ENCODE measurements at places on chromosomes 5 and 9.

DNA sequence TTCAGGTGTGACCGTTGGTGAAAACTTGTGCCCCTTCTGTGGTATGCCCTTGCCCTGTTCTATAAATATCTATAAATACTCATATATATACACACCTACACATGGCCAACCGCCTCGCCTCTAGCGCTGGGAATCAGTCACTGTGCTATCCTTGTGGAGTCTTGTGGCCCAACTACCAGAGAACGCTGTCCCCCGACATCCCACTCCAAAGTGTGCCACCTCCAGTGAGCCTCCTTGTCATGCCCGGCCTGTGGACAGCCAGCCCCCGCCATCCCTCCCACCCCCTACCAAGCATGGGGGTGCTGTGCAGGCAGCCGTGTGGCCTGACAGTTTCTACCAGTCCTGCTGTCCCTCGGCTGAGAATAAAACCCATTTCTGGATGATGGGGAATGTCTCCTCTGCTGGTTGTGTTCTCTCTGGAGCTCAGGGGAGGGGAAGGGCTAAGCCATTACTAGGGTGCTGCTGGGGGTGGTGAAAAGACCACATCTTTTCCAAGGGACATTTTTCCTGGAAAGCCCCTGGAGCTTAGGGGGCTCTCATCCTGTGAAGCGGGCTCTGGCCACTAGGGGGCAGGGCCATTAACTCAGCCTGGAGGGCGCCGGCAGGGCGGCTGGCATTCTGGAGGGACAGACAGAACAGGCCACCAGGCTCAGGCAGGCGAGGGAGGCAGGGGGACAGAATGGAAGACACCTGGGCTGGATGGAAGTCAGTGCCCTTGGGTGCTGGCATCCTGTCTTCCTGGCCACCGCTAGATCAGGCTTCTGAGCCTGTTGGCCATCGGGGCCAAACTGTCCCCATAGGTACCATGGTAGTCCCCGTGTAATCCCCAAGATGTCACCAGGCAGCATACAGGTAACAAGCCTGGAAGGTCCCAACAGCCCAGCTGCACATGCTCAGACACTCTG is 20.7 kb downstream of the GOLGA2 start:
- DNase-seq: peak; percentile 84

- no peak for DNase-seq
Measured at GRCh38 chr9:91486699-91487497, 63.3 kb upstream of the NFIL3 start.

DNA sequence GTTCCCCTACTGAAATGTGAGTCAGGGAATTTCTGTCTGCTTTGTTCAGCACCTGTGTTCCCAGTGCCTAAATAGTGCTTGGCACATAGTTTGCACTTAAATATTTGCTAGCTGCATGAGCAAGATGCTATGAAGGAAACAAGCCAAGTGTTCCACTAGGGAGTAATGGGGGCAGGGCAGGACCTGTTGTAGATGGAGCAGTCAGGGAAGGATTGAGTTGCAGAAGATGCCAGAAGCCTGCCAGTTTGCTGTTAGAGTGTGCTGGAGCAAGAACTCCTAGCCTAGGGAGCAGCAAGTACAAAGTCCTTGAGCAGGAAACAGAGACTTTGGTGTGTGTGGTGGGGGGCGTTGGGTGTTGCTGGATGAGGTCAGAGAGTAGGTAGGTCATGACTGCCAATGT is 87.5 kb downstream of the DAB2IP start:
- DNase-seq: peak; percentile 57

- DNase-seq: peak; percentile 76
Measured at GRCh38 chr5:37272511-37272910, 23.3 kb upstream of the CPLANE1 start.

DNA sequence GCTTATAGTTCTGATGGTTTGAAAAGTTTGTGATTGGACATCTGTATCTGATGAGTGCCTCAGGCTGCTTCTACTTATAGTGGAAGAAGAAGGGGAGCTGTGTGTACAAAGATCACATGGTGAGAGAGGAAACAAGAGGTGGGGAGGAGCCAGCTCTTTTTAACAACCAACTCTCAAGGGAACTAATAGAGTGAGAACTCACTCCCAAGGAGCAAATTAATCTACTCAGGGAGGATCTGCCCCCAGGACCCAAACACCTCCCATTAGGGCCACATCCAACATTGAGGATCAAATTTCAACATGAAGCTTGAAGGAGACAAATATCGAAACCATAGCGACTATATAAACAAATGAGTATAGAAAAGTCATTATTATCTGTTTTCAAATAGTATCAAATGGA is 64.7 kb upstream of the PRLR start:
- DNase-seq: no peak

- DNase-seq: peak; percentile 55
Measured at GRCh38 chr9:122941582-122942234, 888 bp downstream of the RABGAP1 start.

- DNase-seq: peak; percentile 79
Measured at GRCh38 chr5:36150676-36151433, 832 bp downstream of the LMBRD2 start.

GRCh38 chr5:100832252-100833230 is 70.5 kb downstream of the ST8SIA4 start:
- DNase-seq: no peak

GRCh38 chr9:83475741-83476140 is 62.5 kb downstream of the FRMD3 start:
- DNase-seq: no peak

GRCh38 chr5:119570910-119571309 is 58.4 kb upstream of the FAM170A start:
- no peak for DNase-seq

GRCh38 chr9:95696701-95697100 is 178.8 kb upstream of the ERCC6L2 start:
- peak; percentile 48 for DNase-seq

DNA sequence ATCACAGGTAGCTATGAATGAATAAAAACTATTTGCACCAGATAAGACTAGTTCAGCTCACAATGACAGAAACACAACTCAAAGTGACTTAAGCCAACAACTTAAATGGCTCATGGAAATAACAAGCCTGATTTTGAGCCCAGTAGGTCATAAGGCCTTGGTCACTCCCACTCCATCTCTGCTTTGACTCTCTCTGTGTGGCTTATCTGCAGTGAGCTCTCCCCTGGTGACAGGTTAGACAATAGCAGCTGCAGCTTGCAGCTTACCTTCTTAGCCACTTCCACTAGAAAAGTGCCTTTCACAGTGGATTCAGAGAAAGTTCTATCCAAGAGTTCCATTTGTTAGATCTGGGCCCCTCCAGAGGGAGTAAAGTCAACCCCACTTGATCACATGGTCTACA is 315.7 kb downstream of the RAB3C start:
- peak; percentile 42 for DNase-seq

GRCh38 chr5:131587541-131587940 is 47.5 kb downstream of the RAPGEF6 start:
- no peak for DNase-seq

DNA sequence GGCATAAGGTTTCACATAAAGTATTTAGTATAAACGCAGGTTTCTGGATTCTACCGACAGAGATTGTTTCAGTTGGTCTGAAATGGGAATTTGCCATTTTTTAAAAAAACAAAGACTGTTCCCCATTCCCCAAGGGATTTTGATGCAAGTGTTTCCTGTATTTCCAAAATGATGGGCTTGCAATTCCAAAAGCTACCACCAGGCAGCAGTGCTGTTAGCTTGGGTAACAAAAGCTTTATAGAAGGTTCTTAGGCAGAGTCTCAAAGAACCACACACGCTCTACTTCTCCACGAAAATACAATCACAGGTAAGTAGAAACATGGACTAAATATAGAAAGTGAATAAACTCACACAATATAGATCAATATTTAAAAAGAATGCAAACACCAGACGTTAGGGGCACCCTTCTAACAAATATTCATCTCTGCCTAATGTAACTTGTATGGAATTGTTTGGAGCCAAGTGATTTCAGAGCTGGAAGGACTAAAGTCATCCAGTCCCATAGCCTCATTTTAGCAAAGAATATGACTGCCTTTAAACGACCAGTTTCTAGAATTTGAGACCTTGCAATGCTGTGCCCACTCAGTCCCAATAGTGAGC is 154.3 kb downstream of the SPOCK1 start:
- DNase-seq: peak; percentile 48

DNA sequence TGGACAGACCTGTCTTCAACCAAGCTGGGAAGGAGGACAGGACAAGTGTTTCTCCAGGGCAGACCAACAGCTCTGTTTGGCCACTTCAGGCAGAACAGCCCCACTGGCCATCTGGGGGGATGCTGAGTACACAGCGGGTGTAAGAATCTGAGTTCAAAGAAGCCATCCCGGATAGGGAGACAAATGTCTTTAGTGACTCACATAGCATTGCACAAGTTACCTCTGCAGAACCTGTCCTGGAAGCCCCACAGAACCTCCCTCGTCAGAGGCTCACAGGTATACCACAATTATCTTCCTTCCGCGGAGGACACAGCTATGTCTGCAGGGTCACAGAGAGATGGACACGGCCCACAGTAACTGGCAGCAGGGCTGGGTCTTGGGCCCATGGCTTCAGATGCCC is 2.0 kb downstream of the OR2V2 start:
- DNase-seq: no peak

DNA sequence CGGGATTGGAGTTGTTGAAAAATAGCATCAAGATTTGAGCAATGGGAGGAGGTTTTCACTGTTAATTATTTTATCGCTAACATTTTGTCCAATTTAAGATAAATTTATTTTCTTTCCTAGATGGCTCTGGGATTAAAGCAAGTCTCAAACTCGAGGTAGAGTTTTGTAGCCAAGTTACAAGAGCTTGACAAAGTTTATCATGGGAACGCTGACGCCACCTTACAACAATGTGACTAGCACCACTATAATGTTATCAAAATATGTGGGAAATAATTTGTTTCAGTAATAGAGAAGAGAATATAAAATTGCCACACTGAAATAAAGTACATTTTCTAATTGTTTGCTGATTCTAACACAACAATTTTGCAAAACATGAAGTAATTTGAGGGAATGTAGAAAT is 19.8 kb upstream of the TARS1 start:
- DNase-seq: no peak

GRCh38 chr5:98524773-98525172 is 248.7 kb upstream of the RGMB start:
- DNase-seq: no peak

GRCh38 chr5:25453500-25453899 is 808.7 kb upstream of the CDH10 start:
- DNase-seq: no peak

- DNase-seq: no peak
Measured at GRCh38 chr9:19498015-19498414, 89.2 kb downstream of the ACER2 start.

DNA sequence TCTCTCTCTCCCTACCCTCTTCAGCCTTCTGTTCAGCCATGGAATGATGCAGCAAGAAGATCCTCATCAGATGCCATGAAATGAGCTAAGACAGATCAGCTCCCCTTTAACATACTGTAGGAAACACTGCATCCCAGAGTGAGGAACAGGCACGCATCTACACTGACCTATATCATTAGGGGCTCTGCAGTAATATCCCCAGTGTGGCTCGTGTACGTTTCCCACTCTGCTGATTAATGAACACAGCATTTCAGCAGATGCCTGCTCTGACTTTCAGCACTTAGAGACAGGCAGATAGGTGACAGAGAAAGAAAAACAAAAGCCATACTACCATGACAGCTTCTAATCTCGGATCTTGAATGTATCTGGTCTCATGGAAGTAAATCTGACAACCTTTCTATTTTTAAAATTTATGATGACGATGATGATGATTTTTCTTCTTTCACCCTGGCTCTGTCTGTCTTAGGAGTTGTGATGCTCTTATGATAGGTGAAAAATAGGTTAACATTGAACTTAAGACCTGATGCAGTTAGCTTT is 750.3 kb downstream of the CDH12 start:
- no peak for DNase-seq

DNA sequence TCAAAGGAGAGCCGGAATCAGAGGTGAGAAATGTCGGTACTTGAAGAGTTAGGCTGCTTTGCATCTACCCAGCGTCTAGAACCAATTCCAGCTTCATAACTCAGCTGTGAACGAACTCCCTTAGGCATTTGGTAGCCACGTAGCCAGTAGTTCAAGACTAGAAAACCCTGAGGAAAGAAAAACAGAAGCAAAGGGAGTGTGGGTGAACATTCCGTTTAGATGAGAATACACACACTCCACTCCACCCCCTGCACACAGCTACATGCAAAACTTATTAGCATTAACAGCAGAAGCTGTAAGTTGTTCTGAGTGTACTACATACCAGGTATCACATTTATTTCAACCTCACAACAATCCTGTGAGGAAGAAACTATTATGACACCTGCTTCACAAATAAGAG is 78.3 kb downstream of the SMIM23 start:
- DNase-seq: no peak

DNA sequence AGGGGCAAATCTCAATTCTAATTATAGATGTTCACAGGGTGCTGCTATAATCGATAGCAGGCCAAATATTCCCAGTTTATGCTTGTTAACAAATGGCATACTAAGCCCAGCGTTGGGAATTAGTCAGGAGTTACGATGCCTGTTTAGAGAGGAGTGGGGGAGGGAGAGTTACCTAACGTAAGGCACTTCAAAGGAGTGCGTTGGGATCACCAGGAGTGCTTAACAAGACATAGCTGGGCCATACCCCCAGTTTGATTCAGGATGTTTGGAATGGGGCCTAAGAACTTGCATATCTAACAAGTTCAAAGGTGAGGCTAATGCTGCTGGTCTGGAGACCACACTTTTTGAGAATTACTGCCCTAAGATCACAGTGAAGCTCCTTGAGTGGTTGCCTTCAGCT is 14.5 kb upstream of the SRP19 start:
- no peak for DNase-seq

DNA sequence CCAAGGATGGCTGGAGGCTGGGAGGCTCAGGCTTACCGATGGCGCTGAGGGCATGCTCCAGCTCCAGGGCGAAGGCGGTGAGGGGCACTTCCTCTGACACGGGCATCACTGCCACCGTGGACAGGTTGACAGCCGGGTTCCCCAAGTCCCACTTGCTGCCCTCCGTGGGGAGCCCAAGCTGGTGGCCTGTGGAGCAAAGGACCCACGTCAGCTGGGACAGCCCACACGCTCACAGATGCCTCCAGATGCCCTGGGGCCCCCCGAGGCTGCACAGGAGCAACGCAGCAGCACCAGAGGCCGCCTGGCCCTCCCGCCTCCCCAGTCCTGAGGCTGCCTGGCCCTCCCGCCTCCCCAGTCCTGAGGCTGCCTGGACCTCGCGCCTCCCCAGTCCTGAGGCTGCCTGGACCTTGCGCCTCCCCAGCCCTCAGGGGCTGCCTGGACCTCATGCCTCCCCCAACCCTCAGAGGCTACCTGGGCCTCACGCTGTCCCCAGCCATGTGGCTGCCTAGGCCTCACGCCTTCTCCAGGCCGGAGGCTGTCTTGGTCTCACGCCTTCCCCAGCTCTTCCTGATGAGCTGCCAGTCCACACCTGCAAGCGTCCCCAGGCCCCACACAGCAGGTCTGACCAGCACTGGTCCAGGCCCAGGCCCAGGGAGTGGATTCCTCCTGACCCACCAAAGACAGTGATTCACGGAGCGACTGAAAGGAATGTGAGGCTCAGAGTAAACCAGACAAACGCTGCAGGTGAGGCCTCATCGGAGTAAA is 25.6 kb upstream of the NSMF start:
- no peak for DNase-seq

Data from stomach (tissue), 19 donors.